ENCODE measurements at places on chromosomes 11 and 22.

DNA sequence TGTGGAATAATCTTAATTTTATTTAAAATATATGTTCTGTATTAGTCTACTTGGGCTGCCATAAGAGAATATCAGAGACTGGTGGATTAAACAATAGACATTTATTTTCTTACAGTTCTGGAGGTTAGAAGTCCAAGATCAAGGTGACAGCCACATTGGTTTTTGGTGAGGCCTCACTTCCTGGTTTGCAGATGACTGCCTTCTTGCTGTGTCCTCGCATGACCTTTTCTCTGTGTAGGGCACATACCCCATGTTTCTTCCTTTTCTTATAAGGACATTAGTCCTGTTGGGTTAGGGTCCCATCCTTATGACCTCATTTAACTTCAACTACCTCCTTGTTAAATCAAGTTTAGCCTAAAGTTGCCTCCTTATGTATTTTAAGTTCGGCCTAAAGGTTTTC lies 202.7 kb upstream of the MPPED2 start:
- DNase-seq, result no peak

GRCh38 chr22:48169227-48169626 lies 1406.8 kb downstream of the TBC1D22A start:
- no peak for DNase-seq

GRCh38 chr11:57356268-57356667 lies 18.1 kb downstream of the P2RX3 start:
- no peak for DNase-seq

- DNase-seq, result no peak
Measured at GRCh38 chr11:35558513-35558912, 33.1 kb upstream of the PAMR1 start.

DNA sequence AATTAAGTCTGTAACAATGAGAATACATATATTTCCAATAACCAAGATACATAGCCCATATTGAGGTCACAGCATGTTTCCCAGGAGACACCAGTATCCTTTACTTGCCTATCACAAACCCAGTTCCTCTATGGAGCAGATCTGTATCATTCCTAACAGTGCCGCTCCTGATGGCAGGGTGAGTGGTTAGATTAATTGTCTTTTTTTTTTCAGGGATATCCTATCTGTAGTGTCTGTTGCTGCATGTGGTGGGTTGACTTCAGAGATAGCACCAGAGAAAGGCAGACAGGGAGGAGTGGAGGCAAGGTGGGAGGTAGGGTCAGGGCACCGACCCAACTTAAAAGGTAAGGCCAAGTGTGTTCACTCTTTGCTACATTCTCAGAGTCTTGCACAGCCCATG lies 2.8 kb downstream of the MTNR1B start:
- no peak for DNase-seq

DNA sequence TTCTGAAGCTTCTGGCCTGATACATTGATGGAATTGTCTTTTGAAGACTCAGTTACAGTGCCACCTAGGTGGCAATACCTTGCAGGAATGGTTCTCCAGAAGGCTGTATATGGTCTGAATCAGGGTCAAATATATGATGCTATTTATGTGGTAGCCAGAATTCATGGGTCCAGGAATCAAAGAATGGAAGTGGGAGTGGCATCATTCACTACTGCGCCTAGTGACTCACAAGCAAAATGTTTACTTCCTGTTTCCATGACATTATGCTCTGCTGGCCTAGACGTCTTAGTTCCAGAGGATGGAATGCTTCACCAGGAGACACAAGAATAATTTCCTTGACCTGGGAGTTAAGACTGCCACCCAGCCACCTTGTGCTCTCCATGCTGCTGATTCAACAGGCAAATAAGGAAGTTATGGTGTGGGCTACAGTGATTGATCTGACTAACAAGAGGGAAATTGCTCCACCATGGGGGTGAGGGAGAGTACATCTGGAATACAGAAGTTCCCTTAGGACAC lies 491.8 kb downstream of the ETS1 start:
- DNase-seq, result no peak

- DNase-seq, result no peak
Measured at GRCh38 chr11:67279589-67280340, 9.3 kb upstream of the ANKRD13D start.

- DNase-seq, result no peak
Measured at GRCh38 chr22:45425101-45425500, 11.6 kb downstream of the RIBC2 start.

DNA sequence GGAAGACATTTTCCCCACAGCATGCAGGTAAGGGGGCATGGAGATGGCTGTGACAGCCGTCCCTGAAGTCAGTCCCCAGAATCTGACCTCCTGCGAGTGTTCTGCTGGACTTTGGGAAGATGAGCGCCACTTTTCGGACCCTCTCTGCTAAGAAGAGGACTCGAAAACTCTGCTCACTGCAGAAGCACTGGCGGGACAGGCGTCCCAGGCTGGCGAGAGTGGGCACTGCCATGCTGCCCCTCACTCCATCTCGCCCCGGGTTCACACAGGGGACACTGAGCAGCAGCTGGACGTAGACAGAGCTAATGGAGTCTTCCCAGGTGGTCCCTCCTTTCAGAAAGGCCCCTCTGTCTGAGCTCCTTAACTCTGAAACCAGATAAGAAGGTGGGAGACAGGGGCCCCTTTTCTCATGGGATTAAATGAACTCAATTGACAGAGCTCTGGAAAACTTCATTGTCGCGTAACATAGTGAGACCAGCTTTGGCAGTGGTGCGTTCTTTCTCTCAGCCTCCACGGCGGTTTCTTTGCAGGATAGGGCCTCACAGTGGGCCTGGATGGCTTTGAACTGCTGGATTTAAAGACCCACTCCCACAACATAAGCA lies 4.8 kb downstream of the ADAMTS8 start:
- no peak for DNase-seq

DNA sequence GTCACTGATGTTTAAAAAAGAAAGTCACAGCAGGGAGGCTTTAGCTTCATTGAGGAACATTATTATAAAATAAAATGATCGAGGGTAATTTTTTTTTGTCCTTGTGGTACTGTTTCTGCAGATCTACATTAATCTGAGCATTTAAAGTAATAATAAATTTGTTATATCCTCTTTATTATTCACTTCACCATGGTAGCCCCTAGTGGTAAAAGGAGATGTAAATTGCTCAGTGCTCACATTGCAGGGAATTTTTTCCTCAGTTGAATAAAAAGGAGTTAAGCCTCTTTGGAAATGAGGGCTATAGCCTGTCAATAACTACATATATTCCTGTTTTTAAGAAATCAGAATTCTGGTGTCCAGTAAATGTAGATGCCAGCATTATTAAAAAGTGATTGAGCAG lies 99.7 kb upstream of the VPREB1 start:
- no peak for DNase-seq

DNA sequence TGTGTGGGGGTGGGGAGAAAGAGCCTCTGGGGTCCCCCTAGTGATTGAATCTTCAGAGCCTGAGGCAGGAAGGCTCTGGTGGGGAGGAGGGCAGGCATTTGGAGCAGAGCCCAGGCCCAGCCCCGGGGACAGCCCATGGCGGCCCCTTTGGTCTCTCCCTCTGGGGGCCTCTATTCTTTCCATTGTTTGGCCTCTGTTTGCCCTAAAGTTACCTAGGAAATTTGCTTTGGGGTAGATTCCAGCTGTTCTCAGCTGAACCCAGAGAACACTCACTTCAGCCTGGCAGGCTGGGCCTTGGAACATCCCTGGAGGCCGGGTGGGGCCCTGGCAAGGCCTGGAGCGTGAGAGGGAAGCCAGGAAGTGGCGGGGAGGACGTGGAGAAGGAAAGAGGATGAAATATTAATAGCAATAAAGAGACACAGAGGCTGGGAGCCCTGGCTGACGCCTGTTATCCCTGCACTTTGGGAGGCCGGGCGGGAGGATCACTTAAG lies 22.9 kb upstream of the A4GALT start:
- no peak for DNase-seq

- no peak for DNase-seq
Measured at GRCh38 chr11:1573903-1574237, 1.8 kb upstream of the DUSP8 start.
